ENCODE measurements at places on chromosomes 5 and 9.

- no peak for DNase-seq
These were observed 992.1 kb downstream of the DNAH5 start for GRCh38 chr5:12952409-12952808.

DNA sequence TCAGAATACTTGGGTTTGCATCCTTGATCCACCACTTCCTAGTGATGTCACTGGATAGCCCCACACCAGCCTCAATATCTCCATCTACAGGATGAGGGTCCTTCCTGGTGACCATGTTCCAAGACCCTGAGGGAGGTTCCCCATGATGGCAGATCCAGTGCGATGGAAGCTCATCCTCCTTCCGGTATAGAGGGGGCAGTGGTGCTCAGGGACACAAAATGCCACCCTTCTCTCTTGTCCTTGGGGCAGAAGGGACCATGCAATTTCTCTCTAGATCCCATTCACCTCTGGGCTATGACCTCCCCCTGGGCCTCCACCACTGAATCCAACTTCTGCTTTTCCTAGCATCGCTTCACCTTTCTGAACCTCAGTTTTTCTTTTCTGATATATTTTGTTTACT is 5.4 kb upstream of the SLC25A51 start:
- no peak for DNase-seq

GRCh38 chr5:39143151-39143860 is 69.1 kb upstream of the RICTOR start:
- no peak for DNase-seq

GRCh38 chr9:112081918-112082729 is 93.0 kb downstream of the SUSD1 start:
- DNase-seq, result no peak

DNA sequence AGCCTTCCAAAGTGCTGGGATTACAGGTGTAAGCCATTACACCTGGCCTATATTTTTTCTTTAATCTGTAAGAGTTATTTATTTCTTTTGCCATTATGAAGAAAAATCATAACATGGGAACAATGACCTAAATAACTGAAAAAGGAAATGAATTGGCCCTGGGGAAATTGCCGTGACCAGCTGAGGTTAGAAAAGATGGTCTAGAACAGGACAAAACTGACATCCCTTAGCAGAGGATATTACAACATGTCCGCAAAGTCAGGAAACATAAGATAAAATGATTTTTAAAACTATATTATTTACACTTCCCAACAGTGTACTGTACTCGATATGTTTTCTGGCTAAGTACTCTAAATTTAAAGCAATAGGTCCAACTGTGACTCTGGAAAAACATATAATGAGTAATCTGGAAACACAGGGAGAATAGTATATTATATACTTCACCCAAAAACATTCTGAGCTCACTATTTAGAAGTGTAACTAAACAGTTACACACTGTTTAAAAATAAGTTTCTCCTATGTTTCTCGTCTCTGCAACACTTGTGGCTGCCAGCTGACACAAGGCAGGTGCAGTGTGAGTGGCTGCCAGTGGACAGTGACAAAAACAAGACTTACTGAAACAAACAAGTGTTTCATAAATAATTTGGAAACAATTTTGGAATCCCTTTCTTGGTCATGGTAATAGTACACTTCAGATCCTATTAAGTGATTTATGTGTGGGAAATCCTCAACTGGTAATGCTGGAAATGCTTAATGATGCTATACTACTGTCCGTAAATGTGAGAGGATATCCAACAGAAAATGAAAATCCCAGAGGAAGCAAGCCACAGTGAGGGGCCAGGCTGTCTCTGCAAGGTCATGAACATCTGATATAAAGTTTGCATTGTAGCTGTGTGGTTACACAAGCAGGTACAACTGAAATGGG is 69.1 kb downstream of the C9orf85 start:
- DNase-seq, result no peak

DNA sequence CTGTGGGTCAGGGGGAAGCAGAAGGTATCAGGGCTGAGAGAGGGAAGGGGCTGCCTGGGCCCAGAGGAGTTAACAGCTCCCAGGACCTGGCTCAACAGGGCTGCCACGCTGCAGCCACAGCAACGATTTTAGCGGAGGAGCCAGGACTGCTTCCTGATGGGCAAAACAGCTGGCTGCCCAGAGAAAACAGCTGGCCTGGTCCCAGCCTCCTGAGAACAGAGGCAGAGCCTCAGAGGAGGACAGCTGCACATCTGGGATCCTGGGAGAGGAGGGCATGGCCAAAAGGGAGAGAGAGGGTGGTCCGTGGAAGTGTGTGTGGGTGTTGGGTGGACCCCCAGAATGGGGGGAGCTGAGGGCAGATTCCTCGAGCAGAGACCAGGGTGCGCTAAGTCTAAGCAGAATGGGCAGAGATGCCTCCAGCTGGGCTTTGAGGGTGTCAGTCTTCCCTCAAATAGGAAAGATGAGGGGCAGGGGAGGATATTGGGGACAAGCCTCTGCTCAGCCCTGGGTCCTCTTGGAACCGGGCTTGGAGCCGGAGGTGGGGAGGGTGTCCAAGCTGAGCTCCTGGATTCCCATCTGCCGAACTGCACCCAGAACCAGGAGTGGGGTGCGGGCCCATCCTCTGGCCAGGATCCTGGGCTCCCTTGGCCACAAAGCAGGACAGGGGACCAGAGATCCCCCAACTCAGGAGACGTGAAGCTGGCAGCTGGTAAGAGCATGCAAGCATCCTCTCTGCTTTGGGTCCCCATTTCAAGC is 9.1 kb upstream of the CERCAM start:
- DNase-seq, result no peak

DNA sequence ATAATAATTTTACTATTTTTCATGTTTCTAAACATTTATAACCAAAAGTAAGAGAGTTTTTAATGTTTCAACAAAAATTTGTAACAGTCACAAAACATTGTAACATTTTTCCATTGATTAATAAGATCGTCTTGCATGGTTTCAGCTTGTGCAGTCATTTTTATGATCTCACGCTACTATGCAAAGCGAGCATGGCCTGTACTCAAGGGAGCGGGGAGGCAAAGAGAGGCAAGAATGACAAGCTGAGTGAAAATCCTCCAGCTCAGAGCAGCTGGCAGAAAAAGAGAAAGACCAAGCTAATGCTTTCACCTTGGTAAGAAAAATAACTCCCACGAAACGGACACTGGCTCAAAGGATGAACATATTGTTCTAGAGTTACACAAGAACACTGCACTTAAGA is 90.0 kb upstream of the SV2C start:
- DNase-seq, result no peak

DNA sequence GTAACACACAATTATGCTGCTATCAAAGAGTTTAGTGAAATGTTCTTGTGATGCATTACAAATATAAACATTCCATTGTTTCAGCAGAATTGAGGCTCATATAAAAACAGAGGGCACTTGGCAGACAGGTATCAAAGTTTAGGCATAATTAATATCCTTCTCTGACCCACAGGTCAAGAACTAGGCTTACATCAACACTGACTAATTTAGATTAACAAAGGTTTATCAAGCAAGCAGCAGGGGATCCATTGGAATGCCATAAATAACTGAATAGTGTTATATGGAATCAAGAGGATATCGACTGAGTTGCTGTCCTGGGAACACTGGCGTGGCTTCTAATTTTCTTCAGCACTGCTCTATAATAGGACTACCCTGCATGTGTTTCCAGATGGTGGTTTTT is 414.5 kb upstream of the ARRDC3 start:
- DNase-seq, result no peak

GRCh38 chr9:118129541-118129940 is 425.3 kb downstream of the TLR4 start:
- DNase-seq, result no peak
